ENCODE measurements at places on chromosomes 1 and 21.

DNA sequence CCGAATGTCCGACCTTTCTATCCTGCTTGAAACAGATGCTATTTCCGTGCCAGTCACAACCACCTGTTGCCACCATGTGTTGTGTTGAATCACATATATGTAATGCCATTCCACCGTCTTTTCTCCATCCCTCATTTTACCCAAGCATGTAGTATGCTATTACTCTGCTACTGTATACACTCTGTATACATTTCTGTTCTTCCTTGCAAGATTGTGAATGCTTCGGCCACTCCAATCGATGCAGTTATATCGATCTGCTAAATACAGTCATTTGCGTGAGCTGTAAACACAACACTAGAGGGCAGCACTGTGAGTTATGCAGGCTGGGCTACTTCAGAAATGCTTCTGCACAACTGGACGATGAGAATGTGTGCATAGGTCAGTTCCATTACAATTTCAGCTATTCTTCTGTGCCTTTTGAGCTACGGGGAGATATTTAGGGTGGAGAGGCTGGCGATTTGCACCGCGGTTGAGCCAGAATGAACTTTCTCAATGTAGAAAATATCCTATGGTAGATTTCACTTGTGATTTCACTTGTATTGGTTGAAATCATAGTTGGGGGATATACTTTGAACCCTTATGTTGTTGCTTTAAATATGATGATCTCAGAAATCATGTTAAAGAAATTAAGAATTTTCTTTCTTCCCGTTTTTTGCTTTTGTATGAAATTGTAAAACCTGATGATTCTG is 289.8 kb downstream of the NTNG1 start:
- no peak for DNase-seq

- DNase-seq: no peak
These were observed 1.3 kb upstream of the S100A10 start for GRCh38 chr1:151994956-151995355.

- DNase-seq: no peak
These were observed 470.6 kb downstream of the PTPRU start for GRCh38 chr1:29706936-29707335.

GRCh38 chr1:161936786-161937185 is 86.9 kb downstream of the OLFML2B start:
- no peak for DNase-seq

DNA sequence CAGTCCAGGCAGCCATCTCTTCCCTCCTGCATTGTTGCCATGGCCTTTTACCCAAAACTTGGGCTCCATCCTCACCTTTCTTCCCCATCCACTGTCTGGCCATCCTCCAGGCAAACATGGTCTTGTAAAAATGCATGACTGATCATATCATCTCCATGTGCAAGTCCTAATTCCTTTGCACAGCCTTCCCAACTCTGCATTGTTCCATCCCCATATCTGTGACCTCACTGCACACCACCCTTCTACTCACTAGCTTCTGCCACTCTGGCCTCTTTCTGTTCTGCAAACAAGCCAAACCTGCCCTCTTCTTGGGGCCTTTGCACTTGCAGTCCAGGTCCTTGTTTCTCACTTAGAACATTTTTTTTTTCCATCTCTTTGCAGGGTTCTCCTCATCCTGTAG is 230.1 kb upstream of the GJB5 start:
- no peak for DNase-seq

- DNase-seq: no peak
These were observed 46.6 kb downstream of the WLS start for GRCh38 chr1:68185743-68186142.

DNA sequence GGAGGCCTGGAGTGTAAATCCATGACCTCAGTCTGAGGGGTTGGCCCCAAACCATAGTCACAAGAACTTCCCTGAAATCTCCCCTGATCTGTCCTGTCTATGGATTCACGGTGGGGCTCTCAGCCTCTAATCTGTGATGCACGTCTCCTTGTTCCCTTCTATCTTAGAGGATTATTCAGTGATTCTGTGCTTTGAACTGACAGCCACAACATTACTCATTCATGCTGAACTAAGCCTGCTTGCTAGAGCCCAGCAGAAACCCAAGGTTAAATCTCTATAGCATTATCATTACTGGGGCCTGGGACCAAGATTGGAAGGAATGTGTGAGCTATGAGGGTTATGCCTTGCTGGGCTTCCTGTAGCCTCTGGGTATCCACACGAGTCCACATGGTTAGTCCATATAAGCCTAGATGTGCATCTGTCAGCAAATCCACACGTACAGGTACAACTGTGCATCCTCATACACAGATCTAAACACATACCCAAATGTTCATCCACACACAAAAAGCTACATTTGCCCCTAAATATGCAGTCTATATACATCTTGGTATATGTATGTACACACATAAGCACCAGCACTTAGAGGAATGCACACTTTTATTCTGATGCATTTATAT is 22.4 kb upstream of the MAGOH start:
- no peak for DNase-seq

Measured in activated CD4-positive, CD25-positive, alpha-beta regulatory T cell (primary cell).